Colonic mucosa (tissue), 4 donors: ENCODE measurements at places on chromosomes 11 and 22. TPM values are rescaled to one million over a fixed set of nuclear protein-coding genes. Genes with fewer than 3 reads are reported as not detected.

DNA sequence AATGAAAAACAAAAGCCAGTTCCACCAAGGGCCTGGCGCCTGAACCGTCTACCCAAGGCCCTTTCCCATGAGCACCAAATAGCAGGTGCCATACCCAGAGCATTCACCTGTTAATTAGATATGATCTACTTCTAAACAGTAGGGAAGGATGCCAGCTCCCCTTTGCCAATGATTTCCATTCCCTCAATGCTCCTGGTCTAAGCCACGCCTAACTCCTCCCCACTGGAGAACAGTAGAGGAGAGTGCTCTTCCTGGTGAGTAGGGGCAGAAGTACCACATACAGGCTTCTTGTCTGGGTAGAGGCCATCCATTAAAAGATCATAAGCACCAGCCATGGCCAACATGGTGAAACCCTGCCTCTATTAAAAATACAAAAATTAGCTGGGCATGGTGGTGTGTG, 40.7 kb downstream of the PACSIN2 start:
- peak; percentile 61 for DNase-seq

DNA sequence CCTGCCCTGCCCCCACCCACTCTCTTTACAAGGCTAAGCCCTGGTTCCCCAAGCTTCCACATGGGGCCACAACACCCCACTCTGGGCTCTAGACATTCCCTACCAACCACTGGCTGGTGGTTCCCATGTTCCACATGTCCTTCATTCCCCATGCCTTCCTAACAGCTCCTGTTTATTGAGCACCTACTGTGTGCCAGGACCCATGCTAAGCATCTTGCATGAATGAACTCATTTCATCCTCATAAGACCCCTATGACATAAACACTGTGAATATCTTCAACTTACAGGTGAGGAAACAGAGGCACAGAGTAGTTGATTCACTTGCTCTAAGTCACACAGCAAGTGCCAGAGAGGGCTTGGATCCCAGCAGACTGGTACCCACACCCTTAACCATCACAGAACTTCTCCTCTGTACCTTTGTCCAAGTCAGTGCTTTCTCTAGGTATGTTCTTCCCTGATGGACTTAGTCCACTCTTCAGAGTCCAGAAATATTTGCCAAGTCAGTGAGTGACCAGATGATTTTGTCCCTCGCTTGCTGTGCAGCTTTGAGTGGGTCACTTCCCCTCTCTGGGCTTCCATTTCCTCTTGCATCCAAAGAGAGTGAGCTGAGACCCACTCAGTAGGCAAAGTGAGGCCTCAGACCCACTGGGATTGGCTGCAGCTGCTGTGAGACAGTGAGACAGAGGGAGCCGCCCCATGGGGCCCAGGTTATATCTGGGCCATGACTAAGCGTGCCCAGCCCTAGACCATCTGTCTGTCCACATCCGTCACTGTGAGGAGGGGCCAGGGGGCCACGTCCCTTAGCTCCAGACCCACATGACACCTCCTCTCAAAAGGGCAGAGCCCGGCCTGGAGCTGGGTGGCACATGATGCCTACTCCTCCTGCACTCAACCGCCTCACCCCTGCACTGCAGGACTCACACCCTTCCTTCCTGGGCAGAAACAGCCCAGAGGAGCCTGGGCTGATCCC, 132.4 kb downstream of the MN1 start:
- DNase-seq, result peak; percentile 38

DNA sequence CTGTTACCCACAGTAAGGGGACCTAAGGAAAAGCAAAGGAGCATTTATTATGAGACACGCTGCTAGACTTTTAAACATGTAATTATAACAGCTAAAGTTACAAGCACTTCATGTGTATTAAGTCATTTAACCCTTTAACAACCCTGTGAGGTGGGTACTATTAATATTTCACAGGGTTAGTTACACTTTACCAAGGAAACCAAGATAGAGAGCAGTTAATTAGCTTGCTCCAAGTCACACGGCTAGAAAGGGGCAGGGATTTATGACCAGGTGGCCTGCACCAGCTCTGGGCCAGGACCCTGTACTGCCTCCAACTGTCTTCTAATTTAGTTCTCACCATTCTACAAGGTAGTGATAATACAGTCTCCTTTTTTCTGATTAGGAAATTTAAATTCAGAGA, 74.9 kb downstream of the RPL27A start:
- DNase-seq, result no peak

DNA sequence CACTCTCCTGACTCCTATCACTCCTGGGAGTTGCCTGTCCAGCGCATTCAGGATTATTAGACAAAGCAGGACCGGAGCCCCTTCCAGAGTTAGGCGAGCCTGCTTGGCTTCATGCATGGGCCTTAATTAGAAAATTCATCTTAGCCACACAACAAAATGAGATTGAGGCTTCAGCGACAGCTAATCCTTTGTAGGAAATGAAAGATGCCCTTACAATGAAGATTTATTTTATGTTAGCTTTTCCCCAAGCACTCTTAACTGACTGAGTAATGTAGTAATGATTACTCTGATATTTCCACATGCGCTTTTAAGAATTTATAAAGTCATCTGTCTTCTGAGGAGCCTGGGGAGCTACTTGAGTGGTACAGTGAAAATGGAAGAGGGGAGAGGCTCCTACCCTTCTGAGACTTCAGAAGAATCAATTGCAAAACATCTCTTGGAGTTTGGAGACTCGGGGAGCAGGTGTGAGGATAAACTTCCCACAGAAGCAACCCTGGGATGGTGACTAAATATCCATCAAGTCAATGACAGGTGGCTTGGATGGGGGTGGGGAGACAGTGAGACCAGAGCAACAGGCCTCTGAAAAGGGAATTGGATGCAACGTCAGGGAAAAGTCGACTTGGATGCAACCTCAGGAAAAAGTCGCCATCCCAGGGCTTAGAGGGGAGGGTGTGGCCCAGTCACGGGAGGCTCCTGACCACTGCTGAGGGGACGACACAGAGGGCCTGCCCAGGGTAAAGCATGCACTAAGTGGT, 434.5 kb upstream of the B3GAT1 start:
- DNase-seq, result no peak

DNA sequence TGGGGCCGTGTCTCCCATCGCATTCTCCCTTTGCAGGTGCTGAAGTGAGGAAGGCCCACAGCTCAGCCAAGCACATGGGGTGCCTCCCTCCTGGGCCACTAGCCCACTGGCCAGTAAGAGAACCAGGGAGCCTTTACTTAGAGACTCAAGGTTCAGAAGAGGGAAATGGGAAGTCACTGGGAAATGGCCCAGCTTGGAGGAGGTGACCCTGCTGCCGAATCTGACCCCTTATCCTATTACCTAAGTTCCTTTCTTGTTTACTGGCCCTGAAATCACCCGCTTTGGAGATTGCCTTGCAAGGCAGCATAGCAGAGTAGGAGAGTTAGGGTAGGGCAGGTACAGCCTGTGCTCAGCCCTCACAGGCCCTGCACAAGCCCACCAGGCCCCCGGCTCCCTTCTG, 24.4 kb downstream of the UPB1 start:
- no peak for DNase-seq

SELENOO gene
- 36.9 TPM for total RNA-seq

DNA sequence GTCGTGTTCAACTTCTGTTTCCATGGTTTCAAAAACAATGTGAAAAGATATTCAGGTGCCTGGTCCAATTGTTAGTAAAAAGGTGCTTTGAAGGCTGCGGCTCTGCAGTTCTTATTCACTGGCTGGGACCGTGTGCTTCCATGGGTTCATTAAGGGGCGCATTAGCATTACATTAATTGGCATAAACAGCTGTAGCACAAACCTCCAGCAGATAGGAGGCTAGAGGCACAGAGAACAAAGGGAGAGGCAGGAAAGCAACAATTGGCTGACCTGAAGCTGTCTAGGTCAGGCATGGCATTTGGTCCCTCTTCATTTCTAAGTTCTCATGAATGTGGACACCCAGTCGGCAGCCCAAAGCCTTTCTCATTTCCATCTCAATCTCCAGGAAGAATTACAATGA, 16.6 kb downstream of the PAK1 start:
- no peak for DNase-seq

DNA sequence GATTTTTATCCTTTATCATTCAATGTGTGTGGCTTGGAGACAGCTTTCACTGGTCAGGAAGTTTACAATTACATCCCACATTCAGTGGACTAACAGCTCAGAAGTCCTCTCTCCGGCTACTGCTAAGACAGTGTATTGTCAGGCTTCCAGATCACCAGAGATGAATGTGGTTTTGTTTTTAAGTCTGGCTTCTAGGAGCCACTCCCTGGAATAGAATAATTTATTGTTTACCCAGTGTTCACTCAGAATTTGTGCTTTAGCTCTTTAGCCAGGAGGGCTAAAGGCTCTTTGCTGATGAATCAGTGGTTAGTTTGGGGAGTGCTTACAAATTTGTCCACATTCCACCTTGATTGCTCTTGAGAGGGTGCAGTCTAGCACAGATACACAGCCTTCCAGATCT, 26.5 kb downstream of the TRIM77 start:
- DNase-seq, result no peak

OR4C13 gene
- not detected for total RNA-seq

DNA sequence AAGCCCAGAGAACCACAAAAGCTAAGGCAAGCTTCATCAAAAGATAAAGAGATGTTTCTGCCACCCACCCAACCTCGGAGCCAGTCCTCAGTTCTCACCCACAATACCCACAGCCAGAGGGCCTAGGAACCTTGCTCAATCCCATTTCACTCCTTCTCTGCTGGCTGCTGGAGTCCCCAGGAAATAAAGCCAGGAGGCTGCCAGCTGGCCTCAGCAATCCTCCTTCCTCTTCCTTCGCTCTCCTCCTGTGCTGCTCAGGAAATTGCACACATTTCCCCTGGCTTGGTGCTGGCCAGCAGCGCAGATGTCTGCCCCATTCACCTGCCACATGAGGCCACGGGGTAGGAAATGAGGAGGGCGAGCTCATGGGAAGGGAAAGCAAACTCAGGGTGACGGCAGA, 91.8 kb upstream of the LDLRAD3 start:
- DNase-seq, result no peak

RAB39A gene
- total RNA-seq, result 0.77 TPM

GRCh38 chr22:32696089-32696488, 105.4 kb upstream of the TIMP3 start:
- no peak for DNase-seq

SYT12 gene
- 0.29 TPM for total RNA-seq

DNA sequence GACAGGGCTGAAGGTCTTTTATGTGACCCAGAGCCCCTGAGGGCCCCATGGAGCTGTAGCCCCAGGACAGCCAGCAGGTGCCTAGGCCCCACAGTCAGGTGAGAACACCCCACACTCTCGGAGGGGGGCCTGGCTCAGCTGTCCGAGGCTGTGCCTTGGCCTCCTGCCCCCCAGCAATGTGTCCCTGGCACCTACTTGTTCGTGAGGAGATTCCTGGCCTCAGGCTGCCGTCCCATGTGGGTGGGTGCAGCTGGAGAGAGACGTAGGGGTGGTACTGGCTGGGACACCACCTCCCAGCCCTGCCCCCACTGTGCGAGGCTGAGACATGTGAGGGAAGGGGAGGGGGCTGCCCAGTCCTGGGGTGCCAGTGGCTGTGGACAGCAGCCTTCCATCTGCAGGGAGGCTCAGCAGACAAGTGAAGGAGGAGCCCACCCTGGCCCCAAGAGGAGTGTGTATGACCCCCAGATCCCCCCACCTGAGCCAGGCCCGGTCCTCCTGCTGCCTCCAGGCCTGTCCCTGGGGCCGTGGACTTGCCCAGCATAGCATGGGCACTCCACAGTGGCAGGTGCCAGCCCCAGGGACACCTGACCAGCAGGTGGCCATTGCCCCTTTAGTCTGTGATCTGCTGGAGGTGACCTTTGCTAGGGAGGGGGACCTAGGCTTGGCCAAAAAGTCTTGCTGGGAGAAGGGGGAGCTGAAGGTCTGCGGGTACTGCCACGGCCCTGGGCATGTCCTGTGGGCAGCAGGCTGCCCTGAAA, 17.0 kb downstream of the IL17REL start:
- DNase-seq, result peak; percentile 22

GRCh38 chr11:97722065-97722464, 1298.7 kb upstream of the CNTN5 start:
- DNase-seq, result no peak

KRTAP5-10 gene
- not detected for total RNA-seq
